Activated CD4-positive, CD25-positive, alpha-beta regulatory T cell treated with anti-CD3 and anti-CD28 coated beads, Interleukin-2, amount 50 U/mL, for 16 hours (primary cell): ENCODE measurements at places on chromosomes 6 and 20.
A peak's percentile ranks its signal among the peaks of the same experiment; 100 is the strongest.

DNA sequence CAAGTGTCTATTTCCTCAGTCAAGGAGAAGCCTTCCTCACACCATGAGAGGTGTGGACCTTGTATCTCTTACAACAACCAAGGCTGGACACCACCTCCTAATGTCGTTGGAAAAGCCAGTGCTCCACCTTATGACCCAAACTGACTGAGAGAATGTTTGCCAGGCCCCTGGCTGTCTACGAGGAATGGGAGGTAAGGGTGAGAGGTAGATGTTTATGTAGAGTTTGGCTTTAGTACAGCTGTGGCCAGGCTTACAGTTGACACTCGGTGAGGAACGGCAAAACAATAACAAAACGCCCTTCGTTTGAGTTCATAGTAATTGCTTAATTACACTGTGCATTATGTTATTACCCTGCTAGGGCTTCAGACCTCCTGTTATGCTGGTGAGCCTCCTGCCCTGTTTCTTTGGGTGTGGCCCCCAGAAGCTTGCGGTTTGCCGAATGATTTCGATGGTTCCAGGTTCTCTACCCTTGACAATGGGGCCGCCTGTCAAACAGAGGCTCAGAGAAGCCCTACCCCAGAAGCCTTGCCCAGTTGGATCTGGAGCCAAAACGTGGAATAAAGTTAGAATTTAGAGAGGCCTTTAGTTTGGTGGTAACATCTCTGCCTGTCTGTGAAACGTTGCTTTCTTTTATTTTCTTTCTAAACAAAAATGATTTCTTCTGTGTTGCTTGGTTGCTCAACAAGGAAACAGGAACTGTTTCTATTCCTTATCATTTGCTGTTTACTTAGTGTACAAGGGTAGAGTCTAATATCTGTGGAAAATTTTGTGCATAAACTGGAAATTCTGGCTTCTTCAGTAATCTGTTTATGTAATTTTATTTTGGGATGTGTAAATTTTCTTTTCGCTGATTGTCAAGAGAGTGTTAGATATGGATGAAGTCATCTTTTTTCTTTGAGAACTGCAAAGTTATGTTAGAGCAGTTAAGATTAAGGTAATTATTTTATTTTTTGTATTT lies 60.4 kb upstream of the FOXQ1 start:
- no peak for DNase-seq

DNA sequence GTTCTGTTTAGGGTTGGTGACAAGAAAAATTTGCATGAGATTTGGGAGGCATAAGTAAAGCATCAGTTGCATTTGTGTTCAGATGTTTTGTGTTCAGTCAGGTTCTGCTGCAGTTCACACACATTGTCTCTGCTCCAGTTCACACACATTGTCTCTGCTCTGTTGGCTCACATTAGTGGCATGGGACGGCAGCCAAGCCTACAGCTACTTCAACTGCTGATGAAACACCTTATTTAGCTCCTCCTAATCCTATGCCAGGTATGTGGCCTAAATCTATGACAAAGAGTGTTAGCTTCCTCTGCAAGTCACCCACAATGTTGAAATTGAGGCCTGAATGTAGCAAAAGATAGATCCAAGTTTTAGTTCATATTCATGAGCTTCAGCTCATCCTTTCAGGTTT lies 278.1 kb upstream of the SYNCRIP start:
- DNase-seq = no peak

GRCh38 chr20:62500237-62500864 lies 24.6 kb upstream of the GATA5 start:
- peak; percentile 69 for DNase-seq

DNA sequence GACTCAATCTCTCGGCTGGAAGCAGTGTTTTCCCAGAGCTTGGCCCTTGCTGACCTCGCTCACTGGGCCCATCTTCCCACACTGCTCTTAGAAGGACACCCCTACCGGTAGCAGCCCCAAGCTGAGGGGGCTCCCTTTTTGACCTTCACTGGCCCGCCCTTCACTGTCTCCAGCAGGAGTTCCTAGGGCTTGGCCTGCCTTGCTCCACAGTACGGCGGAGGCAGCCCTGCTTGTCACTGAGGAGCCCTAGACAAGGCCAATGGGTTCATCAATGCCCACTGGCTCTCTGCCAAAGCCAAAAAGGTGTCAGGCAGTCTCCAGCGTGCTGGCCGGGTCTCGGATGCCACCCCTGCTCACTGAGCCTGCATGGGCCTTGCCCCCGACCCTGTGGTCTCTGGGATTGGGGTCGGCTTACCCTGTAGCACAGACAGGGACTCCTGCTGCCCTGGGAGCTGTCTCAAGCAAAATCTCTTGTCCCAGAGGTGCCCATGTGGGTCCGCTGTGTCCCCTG lies 2.1 kb downstream of the MMP24OS start:
- DNase-seq = no peak

DNA sequence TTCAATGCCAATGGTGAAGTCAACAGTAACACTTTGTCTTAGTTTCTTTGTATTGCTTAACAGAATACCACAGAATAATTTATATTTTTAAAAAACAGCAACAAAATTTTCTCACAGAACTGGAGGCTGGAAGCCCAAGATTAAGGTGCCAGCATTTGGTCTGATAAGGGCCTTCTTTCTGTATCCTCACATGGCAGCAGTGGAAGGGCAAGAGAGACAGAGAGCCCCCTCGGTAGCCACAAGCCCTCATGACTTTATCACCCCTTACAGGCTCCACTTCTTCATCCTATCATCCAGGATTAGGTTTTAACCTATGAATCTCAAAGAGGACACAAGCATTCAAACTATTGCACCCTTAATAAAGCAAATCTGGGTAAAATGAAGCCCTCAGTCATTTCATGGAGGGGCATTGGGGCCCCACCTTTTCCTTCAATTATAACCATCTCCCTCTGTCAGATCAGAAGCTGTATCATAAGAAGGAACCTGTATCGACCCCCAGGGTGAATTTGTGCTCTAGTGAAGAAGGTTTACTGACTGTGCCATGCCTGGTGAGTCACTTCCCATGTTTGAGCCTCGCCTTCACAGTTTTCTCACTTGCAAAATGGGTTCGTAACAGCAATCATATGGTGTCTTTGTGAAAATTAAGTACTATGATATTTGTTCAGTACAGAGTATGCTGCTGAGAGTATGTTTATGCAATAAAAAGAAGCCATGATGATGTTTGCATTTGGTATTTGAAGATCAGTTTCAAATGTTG lies 178.2 kb downstream of the LRFN2 start:
- no peak for DNase-seq

GRCh38 chr6:83221276-83221675 lies 28.1 kb downstream of the RWDD2A start:
- DNase-seq = no peak

DNA sequence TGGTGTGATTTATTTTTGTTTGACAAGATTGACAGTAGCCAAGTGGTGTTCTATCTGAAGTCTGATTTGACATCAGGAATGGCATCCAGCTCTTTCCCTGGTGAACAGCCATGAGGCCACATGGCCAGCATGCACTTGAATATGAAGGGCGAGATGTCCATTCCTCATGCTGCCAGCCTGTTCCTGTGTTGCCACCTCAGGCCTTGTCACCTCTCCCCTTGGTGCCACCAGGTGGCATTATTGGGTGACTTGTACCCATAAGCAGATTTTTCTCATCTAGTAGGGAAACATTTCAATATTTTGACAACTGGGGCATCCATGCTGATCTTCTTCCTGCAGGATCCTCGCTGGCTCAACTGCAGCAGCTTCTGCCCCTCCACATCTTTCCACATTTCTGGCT lies 199.1 kb downstream of the ERMARD start:
- DNase-seq = no peak

- DNase-seq = no peak
Measured at GRCh38 chr6:110608151-110608550, 131.7 kb upstream of the SLC22A16 start.

- no peak for DNase-seq
Measured at GRCh38 chr6:150030611-150031010, 5.3 kb upstream of the RAET1L start.

GRCh38 chr6:24920136-24920535 lies 15.6 kb downstream of the RIPOR2 start:
- no peak for DNase-seq

- no peak for DNase-seq
Measured at GRCh38 chr20:3733119-3733995, 872 bp downstream of the HSPA12B start.

- DNase-seq = no peak
Measured at GRCh38 chr20:43725666-43726065, 1.1 kb downstream of the GTSF1L start.

- no peak for DNase-seq
Measured at GRCh38 chr6:49001856-49002541, 461.1 kb downstream of the MMUT start.

DNA sequence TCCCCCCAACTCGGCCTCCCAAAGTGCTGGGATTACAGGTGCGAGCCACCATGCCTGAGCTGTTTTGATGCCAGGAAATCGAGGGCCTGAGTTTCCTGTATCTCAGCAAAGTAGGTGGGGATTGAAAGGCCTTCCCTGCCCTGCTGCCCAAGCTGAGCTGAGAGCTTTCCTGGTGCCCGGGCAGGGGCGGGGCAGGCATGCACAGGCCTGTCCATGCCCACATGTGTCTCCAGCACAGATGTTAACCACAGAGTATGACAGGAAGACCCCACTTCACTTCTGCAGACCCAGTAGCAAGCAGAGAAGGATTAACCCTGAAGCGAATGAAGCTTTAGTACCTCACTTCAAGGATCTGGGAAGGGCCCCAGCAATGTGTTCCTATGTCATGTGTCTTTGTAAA lies 66.0 kb downstream of the GPR6 start:
- DNase-seq = no peak

- DNase-seq = no peak
Measured at GRCh38 chr6:150641398-150642139, 41.9 kb downstream of the PLEKHG1 start.
